Prostate gland (tissue), 2 donors: ENCODE measurements at places on chromosomes 16 and 17.

GRCh38 chr17:51746421-51746820, 412.1 kb downstream of the CA10 start:
- DNase-seq: no peak

GRCh38 chr16:30722443-30722842, 23.5 kb downstream of the SRCAP start:
- no peak for DNase-seq

GRCh38 chr17:79609673-79610645, 892 bp downstream of the RBFOX3 start:
- no peak for DNase-seq

DNA sequence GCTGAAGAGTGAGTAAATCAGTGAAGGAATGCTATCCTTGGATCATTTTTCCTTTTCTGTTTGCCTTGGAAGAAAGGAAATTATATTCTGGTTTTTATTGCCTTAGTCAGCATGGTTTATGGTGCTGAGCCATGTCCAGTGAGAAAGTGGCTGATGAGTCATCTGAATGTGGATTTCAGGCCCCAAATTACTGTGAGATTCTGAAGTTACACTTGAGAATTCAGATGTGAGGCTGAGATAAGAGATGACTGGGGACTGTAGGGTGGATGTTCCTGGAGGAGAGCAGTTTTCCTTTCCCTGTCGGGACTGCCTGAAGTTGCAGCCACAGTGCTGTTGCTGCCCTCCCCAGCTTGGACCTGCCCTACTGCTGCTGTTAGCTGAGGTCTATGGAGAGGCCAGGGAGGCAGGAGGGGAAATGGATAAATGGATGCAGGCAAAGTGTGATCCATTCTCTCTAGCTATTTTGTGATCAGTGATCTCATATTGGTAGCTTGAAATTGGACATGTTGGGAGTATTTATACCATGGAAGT, 4.2 kb upstream of the MAP3K14 start:
- DNase-seq: peak; percentile 71

GRCh38 chr16:1981398-1981836, at the start of gene NOXO1:
TSS of gene NOXO1 (minus strand) at chr16:1981469. CDS start at chr16:1981179, 290 bp downstream.
- no peak for DNase-seq

DNA sequence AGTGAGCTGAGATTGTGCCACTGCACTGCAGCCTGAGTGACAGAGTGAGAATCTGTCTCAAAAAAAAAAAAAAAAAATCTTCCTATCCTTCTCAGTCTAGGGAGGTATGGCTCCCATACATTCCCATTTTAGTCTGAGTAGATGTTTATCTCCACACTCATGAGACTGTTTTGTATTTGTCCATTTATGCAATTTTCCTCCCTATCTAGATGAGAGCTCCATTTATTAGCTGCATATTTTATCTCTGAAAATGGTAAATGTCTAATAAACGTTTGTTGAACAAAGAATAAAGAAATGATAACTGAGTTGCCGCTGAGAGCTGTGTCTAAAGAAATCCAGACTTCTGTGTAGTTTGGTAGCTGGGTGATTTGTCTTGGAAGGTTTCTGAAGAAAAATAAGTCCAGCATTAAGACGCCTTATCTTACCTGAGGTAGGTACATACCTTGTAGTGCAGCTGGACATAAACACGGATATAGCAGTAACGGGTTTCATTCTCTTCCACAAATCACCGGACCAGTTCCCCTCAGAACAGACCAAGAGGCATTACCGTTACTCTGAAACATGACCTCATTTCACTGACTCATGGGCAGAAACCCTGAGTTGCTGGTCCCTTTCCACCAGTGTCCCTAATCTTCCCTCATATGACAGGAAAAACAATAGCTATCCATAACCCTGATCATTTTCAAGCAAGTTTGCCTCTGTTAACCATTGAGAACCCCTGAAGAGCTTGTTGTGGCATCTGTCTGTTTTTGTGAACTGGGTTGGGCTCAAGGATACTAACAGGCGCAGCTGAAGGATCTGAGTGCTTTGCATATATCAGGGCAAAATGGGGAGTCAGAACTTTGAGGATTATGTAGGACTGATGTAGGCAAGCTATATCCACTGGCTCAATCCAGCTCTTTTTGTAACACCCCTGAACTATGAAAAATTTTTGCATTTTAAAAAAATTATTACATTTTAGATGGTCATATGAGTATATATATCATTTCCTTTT, 177.4 kb upstream of the XYLT1 start:
- DNase-seq: no peak

DNA sequence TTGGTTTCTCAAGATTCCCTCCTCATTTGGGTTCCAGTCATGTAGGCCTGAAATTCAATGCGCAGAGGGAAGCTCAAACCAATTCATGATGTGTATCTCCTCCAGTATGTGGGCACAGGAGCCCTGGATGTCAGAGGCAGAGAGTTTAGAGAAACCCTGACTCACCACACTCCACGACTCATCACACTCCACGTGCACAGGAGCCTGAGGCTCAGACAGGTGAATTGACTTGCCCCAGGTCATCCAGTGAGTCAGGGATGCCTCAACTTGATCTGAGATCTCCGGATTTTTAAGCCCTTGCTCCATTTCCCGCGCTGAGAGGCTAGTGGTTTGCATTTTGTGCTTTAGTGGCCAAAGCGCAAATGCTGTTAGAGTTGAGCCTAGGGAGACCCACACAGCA, 183.9 kb downstream of the HAPSTR1 start:
- no peak for DNase-seq

DNA sequence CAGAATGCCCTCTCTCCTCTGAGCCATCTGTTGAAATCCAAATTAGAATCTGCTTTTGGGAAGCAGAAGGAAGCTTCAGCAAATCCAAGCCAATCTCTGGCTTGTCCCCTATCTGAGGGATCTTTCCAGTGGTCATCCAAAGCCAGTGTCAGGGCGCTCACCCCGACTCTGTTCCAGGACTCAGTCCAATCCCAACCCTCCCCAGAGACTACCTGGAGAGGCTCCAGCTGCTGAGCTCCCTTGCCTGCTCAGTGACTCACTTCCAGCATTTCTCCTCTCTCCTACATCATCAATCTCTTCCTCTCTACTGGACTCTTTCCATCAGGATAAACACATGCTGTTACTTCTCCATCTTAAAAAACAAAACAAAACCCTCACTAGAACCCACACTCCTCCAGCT, 2.4 kb downstream of the MATCAP1 start:
- no peak for DNase-seq

GRCh38 chr17:1095090-1095852, 84.5 kb downstream of the ABR start:
- peak; percentile 71 for DNase-seq

GRCh38 chr17:55063885-55064874, 95.6 kb downstream of the STXBP4 start:
- no peak for DNase-seq

- DNase-seq: no peak
These were observed 7.9 kb upstream of the ALDH3A1 start for GRCh38 chr17:19755821-19756510.

- no peak for DNase-seq
These were observed 19.9 kb upstream of the CALB2 start for GRCh38 chr16:71338632-71339031.

DNA sequence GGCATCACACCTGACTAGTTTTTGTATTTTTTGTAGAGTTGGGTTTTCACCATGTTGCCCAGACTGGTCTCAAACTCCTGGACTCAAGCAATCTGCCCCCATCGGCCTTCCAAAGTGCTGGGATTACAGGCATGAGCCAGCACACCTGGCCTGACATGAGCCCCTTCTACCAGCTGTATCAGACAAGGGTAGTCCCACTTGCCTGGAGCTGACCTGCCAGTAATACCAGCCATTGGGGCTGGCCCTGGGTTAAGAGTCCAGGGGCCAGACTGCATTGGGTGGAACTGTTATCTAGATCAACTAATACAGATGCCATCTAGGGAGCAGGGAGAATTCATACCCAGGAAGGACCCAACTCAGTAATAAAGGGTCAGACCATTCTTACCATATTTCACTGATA, 28.1 kb downstream of the WSB1 start:
- DNase-seq: no peak

GRCh38 chr16:9139965-9140364, 48.5 kb downstream of the HAPSTR1 start:
- DNase-seq: no peak

- DNase-seq: peak; percentile 60
These were observed 39.5 kb downstream of the USP7 start for GRCh38 chr16:8924214-8924613.

DNA sequence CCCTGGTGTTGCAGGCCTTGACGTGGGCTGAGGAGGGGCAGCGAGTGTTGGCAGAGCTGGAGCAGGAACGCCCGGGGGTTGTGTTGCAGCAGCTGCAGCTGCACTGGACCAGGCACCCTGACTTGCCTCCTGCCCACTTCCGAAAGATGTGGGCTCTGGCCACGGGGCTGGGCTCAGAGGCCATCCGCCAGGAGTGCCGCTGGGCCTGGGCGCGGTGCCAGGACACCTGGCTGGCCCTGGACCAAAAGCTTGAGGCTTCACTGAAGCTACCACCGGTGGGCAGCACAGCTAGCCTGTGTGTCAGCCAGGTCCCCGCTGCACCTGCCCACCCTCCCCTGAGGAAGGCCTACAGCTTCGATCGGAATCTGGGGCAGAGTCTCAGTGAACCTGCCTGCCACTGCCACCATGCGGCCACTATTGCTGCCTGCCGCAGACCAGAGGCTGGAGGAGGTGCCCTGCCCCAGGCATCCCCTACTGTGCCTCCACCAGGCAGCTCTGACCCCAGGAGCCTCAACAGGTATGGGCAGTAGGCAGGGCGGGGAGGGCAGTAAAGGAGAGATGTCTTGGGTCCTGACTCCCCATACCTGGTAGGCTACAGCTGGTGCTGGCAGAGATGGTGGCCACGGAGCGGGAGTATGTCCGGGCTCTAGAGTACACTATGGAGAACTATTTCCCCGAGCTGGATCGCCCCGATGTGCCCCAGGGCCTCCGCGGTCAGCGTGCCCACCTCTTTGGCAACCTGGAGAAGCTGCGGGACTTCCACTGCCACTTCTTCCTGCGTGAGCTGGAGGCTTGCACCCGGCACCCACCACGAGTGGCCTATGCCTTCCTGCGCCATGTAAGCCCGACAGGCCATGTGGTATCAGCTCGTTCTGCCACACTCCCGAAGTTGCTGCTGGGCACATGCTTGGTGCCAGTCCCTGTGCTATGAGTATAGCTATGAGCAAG, 5.6 kb downstream of the PLEKHG4 start:
- DNase-seq: peak; percentile 36

- no peak for DNase-seq
These were observed 131.2 kb upstream of the MPHOSPH6 start for GRCh38 chr16:82301146-82301755.

GRCh38 chr17:64390044-64390443, 616 bp downstream of the PECAM1 start:
- DNase-seq: no peak

GRCh38 chr17:35002876-35003551, 22.7 kb downstream of the LIG3 start:
- DNase-seq: peak; percentile 72

GRCh38 chr17:30805944-30806456, 18.5 kb downstream of the CRLF3 start:
- DNase-seq: no peak

DNA sequence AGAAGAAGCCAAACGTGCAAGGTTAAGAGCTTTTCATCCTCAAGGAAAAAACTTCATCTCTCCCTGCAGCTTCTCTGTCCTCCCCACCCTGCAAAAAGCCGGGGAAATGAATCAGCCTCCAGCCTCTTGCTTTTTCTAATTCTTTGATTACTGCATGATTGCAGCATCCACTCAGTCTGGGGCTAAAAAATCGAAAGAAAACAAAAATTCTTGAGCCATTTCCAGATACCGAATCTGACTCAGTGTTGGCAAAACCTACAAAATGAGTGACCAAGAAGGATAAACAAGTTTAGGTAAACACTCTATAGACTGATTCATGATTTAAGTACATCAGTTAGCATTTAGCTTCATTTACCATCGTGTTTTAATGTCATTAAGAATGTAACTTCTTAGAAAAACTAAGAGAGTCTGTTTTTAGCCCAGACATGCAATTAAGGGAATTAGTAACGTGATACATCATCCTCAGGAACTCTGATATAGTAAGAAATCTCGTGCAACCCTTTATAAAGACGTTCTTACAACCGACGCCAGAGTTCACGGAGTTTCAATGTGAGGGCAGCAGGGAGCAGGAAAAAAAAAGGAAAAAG, 287.3 kb upstream of the FOXF1 start:
- DNase-seq: no peak

- DNase-seq: no peak
These were observed 61.8 kb downstream of the ARSG start for GRCh38 chr17:68353111-68353521.

- no peak for DNase-seq
These were observed 59.5 kb upstream of the GSE1 start for GRCh38 chr16:85553436-85554113.

DNA sequence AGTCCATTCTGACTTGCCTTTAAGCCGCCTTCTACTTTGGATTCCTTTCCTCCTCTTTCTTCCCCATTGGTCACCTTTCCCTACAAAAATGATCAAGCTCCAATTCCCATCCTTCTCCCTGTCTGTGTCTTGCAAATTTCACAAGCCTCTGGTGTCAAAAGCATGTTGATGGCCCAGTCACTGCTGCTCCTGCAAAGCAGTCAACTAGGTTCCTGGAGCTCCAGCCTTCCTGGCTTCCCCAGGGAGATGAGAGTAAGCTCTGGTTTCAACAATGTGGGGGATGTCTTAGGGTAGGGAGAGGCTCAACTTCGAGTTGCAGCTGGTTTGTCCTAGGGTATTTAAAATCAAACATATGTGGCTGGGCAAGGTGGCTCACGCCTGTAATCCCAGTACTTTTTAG, 36.1 kb upstream of the HELZ start:
- no peak for DNase-seq
